ENCODE measurements at places on chromosomes 2 and 18.

DNA sequence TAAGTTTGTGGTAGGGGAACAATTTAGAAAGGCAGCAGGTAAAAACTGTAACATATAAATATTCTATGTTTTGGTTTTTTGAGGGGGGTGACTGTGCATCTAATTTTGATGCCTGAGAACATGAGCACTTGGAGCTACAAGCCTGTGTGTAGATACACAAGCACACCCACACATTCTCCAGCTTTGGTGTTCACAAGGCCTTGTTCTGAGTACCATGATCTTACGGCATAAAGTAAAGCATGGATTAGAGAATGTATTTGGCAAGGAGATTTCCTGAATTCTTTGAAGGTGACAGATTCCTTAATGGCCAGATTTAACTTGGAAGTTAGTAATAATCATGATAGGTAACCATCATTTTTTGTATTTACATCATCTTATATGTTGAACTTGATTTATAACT, 42.7 kb downstream of the MAP3K20 start:
- DNase-seq: no peak

DNA sequence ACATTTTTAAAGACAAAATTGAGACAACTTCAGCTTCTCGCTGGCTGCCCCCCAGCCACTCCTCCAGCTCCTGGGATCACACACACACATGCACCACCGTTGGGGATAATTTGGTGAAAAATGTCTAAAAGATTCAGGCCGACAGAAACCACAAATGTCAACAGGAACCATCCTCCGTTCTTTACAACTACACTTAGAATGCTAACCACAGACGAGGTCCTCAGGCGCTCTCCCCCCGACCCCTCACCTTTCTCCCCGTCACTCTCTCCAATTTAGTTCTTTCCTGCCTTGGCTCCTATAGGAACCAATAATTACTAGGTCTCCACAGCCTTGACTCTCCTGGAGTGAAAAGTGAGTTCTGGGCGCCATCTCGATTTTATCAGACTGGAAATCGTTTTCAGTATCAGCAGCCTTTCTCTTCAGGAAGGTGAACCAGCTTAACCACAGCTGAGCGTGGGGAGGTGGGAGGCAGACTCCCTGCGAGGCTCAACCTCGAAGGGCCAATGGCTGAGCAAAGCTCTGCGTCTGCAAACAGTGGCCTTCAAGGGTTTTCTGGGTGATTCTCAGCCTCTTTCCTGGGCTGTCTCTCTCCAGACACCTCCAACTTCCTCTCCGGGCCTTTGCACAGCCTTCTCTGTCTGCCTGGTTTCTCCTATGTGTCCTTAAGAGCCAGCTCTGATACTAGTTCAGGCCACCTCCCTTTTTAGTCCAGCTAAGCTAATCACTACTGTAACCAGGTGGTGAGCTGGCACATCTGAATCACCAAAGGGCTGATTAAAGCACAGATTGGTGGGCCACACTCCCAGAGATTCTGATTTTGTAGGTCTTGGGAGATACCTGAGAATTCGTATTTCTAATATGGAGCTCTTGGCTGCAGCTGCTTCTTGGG, 115.7 kb upstream of the COPS8 start:
- DNase-seq: no peak

- no peak for DNase-seq
These were observed 35.7 kb downstream of the ACVR1C start for GRCh38 chr2:157592948-157593347.

- no peak for DNase-seq
These were observed 106.3 kb downstream of the LDLRAD4 start for GRCh38 chr18:13324880-13325279.

GRCh38 chr2:36701918-36702317, 5.4 kb downstream of the VIT start:
- no peak for DNase-seq

GRCh38 chr2:157158111-157158510, 99.4 kb upstream of the GALNT5 start:
- no peak for DNase-seq

All from NB4 (cell line).